ENCODE measurements at places on chromosomes 4 and X.

GRCh38 chrX:2610246-2611170 is 80.6 kb upstream of the CD99 start:
- no peak for DNase-seq

DNA sequence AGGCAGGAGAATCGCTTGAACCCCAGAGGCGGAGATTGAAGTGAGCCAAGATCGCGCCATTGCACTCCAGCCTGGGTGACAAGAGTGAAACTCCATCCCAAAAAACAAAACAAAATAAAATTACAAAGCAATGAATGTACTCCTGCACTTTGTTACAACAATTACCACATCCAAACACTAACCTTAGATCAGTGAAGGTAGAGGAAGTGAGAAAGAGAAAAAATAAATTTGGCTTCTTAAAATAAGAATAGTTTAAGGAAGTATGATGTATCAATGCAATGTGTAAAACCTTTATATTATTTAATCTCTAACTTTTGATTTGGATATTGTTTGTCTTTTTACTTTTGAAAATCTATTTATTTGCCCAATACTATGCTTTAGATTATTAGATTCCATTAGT is 21.7 kb upstream of the CSN1S1 start:
- no peak for DNase-seq

DNA sequence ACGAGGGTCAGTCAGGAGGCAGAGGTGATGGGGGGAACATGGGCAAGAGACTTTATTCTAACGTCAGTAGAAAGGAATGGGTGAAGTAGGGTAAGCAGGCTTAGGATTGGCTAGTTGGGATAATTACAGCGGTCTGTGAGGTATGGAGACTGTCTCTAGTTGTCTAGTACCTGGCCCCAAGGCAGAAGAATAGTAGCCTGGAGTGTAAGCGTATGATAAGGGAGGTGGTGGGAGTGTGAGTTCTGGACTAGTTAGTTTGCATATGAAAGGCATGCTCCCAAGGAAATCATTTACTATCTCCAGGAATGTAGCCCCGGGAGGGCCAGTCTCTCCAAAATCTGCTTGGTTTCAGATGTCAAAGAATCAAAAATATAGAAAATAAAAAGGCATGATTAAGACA is 219.6 kb upstream of the ANXA3 start:
- DNase-seq, result no peak

DNA sequence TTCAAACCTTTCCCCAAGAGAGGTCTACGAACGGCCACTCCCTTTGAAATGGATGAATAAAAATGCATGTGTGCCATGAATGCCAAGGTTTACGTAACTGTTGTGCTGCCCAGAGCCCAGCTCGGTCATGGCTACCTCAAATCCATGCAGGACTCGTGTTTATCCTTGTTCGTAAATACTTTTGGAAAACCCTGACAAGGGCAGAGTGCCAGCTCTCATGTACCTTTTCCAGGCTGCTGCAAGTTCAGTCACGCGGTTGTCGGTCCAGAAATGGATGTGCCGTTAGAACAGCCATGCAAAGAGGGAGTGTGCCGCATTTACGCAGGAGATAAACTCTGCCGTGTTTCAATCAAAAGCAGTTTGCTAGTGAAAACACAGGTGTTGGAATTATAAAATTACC is 123.4 kb downstream of the AMELX start:
- DNase-seq, result no peak

DNA sequence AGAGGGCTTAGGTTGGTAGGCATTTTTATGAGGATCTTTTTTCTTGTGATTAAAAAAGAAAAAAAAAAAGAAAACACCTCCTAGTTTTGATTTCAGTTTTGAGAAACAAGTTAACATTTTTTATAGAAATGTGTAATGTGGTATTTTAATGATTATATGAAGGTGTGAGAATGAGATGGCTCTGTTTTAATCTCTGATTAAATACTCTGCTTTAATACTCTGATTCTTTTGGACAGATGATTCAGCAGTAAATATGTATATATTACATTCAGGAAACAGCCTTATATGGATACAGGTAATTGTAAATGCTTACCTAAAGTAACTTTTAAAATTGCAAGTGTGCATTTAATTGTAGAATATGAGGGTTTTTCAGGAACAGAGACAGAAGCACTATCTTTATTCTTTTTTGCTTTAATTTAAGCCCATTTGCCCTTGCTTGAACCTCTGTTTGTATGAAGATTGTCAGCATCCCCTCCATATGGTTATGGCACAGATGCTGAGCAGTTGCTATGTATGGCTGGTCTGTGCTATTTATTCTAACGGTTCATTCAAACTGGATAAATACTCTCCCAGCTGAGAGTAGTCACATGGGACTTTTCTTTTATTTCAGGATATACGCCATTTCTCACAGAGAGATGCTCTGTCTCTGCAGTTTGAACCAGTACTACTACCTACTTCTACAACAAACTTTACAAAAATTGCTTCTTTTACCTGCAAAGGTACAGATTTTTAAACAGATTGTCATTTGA is 101.0 kb upstream of the TLR2 start:
- DNase-seq, result no peak

- DNase-seq, result no peak
Observed at GRCh38 chr4:2408401-2408958, 10.0 kb downstream of the ZFYVE28 start.
